ENCODE measurements at places on chromosomes 5 and 9. TPM values are rescaled to one million over a fixed set of nuclear protein-coding genes. Genes with fewer than 3 reads are reported as not detected.

The DDX4 gene
- total RNA-seq, result not detected

The PAXX gene
- 17.9 TPM for total RNA-seq

The SLC45A2 gene
- total RNA-seq, result 0.09 TPM

The LRRC8A gene
- 102 TPM for total RNA-seq

The OLFML2A gene
- 2.2 TPM for total RNA-seq

GRCh38 chr5:135830384-135830700 lies 4.1 kb upstream of the SLC25A48 start:
- DNase-seq, result no peak

DNA sequence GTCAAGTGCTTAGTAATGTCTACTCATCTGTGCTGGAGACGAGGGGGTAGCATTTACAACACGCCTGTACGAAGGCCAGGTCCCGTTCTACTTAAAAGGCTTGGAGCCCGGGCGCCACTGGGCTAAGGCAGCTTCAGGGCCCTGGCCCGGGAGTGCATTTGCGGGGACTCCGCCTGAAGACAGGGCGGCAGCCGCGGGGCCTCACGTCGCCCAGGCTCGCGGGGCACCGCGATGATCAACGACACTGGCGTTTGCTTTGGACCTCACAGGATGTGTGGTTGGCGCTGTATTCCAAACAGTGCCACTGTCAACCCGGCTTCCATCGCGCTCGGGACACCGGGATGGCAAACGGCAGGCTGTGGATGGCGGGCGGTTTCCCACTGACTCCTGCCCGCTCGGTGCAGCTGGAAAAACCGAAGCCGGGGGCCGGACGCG lies 1.1 kb upstream of the TENT4A start:
- peak; percentile 67 for DNase-seq

GRCh38 chr5:168883281-168883741 lies 304.1 kb upstream of the PANK3 start:
- DNase-seq, result no peak
